Endothelial cell (in vitro differentiated cells): ENCODE measurements at places on chromosomes 11 and 22.

GRCh38 chr22:49502126-49502826, 325.4 kb downstream of the BRD1 start:
- DNase-seq = no peak

DNA sequence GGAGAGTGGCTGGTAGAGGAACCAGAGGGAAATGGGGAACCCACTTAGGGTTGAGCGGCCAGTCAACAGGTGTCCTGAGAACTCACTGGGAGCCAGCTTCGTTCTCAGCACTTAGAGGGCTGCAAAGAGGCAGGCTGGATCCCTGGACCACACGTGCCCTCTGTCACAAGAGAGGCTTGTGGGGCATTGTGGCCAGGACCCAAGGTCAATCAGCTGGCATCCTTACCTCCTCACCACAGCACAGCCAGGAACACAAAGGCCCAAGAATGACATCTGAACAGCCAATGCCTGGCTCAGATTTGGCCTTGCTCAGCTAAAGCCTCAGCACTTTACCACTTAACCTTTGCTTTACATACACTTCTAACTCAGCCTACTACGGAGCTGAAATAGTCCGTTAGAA, 7.4 kb downstream of the MAPK8IP1 start:
- no peak for DNase-seq

GRCh38 chr11:121714351-121714750, 261.6 kb upstream of the SORL1-AS1 start:
- DNase-seq = no peak

GRCh38 chr11:57728829-57729228, 12.5 kb upstream of the SELENOH start:
- no peak for DNase-seq

- DNase-seq = no peak
Observed at GRCh38 chr22:44729391-44730021, 22.9 kb upstream of the ARHGAP8 start.

- no peak for DNase-seq
Observed at GRCh38 chr11:107493117-107493516, 35.5 kb upstream of the CWF19L2 start.

DNA sequence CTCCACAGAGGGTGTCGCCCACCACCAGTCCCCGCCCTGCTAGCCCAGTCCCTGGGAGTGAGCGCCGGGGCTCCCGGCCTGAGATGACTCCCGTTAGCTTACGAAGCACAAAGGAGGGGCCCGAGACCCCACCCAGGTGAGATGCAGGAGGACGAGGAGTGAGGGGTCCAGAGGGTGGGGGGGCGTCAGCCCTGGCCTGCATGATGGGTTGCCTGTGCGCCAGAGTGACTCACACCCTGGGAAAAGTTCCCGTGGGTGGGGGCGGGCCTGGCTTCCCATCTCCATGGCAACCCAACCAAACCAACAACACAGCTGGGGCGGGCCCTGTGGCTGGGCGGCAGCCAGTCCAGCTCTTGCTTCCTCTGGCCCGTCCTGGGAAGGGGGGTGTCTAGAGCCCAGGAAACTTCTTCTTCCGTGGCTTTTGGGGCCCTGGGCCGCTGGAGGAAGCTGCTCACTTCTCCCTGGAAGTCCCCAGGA, 4.5 kb downstream of the GAS2L1 start:
- peak; percentile 85 for DNase-seq
